NCI-H1092 (cell line): ENCODE measurements at places on chromosomes 12 and 14.

GRCh38 chr12:27653661-27654060 lies 42.6 kb upstream of the REP15 start:
- DNase-seq: no peak

- DNase-seq: peak; percentile 41
Measured at GRCh38 chr12:104507672-104508071, 50.9 kb downstream of the CHST11 start.

GRCh38 chr12:88145567-88146505 lies 3.7 kb downstream of the TMTC3 start:
- no peak for DNase-seq

- no peak for DNase-seq
Measured at GRCh38 chr12:102776041-102776440, 141.0 kb downstream of the PAH start.

DNA sequence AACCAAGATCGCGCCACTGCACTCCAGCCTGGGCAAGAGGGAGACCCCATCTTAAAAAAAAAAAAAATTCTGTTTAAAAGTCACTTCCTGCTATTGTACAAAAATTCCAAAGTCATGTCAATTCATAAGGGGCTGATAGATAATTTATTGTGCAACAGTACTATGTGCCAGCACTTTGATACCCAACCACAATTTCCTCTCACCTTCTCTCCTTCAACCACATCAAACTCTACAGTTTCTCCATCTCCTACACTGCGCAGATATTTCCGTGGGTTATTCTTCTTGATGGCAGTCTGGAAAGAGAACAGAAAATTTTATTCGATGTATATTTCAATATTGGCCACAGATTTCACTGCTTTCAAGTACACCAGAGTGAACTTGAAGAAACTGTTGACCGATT lies 7.6 kb downstream of the YBX3 start:
- no peak for DNase-seq

GRCh38 chr12:6342140-6342889 lies 439 bp upstream of the TNFRSF1A start:
- DNase-seq: no peak

DNA sequence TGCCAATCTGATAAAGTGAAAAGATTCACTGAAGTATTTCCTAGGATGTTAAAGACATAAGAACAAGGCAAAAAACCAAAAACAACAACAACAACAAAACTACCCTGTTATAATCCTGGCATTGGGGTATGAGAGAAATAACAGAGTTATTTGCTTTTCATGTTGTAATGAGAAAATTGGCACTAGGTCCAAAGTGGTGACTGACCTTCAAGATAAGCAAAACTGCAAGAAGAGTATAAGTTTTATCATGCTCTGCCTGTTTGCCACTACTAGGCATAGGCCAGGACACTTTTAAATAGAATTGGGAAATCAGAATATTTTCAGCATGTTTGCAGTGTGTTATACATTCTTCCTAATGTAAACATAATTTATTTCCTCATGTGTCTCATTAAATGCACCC lies 140.1 kb upstream of the CPM start:
- DNase-seq: no peak

- DNase-seq: no peak
Measured at GRCh38 chr14:89232265-89233070, 184.6 kb downstream of the FOXN3 start.

- DNase-seq: no peak
Measured at GRCh38 chr14:25945746-25946145, 652.1 kb downstream of the NOVA1 start.

- no peak for DNase-seq
Measured at GRCh38 chr14:51744372-51745130, 92.8 kb downstream of the FRMD6 start.

DNA sequence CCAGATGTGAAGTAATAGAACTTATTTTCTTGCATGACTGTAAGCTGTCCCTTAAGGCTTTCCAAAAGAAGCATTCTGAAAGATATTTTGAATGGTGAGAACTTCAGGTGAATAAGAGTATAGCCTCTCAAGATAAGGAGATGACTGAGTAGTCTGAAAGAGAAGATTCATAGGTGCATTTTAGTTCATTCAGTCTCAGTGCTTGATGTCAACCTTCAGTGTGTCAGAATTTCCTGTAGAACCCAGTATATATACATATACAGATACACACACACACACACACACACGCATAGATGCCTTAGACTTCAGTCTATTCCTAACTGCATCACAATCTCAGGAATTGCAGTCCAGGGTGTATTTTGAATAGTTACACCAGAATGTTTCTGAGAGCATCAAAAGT lies 7.4 kb downstream of the BICDL1 start:
- no peak for DNase-seq
